ENCODE measurements at places on chromosomes 2 and 18.

DNA sequence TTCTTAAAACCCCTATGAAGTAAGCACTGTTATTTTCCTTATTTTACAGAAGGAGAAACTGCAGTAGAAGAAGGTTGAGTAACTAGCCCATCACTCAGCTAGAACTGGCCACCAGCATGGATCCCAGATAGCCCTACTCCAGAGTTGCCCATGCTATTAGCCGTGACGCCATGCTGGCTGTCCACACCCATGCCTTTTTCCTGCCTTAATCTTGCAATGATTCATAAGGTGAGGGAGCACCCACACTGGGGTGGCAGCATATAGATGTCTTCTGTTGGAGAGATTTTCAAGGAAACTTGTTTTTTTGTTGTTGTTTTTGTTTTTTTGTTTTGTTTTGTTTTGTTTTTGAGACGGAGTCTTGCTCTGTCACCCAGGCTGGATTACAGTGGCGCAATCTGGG lies 204.1 kb upstream of the HAAO start:
- no peak for DNase-seq

DNA sequence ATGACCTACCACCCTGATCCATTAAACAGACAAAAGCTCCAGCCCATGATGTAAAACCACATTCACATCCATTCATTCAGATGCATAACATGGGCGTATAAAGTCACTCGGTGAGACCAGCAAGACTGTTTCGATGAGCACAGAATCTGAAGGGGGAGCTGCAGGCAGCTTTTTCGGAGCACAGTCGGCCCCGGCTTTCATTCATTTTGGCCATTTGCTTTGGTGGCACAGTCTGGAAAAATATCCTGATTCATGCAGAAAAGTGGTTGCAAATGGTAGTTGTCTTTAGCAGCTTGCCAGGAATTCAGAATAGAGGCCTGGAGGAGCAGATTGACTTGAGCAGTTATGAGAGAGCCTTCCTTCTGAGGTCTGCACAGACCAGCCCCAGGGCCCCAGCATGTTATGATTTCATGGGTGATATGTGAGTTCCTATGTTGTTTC lies 11.2 kb downstream of the ARID5A start:
- DNase-seq = no peak

- DNase-seq = no peak
Measured at GRCh38 chr18:73933685-73934084, 213.9 kb downstream of the FBXO15 start.

GRCh38 chr2:33268246-33268831 lies 208.1 kb upstream of the RASGRP3 start:
- no peak for DNase-seq

DNA sequence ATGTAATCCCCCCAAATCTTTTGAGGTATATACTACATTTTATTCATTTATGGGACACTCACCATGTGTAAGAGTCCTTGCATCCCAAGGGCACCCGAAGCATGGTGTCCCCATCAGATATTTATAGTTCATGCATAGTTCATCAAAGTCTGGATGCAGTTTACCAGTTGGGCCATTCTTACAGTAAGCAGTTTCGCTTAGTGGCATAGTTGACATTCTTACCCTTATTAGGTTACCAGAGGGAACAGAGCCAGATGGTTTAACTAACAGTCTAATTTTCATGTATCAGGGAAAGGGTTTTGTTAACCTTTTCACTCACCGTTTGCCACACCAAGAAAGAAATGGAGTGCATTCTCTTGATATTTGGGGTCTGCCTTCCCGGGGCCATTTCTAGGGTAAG lies 7.1 kb downstream of the ZNF407 start:
- DNase-seq = no peak

GRCh38 chr2:218853766-218854165 lies 5.8 kb upstream of the WNT6 start:
- no peak for DNase-seq

DNA sequence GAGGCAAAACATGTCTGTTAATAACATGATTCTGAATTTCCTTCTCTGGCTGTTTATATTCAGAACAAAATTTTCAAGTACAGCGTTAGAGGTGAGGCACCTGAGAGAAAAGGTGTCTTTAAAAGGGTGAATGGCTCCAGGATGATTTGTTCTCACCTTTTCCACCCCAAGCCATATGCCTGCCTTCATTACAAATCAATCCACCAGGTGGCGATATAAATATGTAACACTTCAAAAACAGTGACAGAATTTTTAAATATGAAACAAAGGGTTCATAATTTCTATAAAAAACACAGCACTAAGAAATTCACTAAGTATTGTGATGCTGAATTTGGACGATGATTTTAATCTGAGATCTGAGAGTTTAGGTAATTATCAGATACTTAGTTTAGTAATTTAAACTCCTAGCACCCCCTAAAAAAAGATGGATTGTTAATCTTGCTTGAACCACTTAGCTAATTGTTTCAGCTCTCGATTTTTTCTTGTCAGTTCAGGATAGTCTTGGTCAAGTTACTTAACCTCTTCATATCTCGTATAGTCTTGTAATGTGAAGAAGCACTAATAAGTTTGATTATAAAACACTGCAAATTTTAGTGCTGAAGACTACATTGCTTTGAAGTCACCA lies 528.8 kb downstream of the CPS1 start:
- peak; percentile 4 for DNase-seq

DNA sequence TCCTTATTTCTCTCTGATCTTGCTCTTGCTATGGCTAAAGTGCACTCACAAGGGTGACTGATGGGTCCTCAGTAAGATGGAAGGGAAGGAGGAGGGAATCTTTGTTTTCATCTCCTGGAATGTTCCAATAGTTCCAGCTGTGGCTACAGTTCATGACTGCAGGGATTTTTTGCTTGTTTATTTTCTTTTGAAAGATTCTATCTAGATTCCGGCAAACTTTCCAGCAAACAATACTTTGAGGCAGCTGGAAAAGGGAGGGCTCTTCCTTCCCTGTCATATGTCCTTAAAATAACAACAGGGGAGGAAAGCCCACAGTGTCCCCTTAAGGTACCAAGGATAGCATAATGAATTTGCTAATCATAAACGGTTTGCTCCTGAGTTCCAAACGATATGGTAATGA lies 111.3 kb upstream of the SLC14A2 start:
- no peak for DNase-seq

- no peak for DNase-seq
Measured at GRCh38 chr2:158194229-158194628, 92.6 kb downstream of the UPP2 start.

GRCh38 chr2:127254386-127254981 lies 34.4 kb upstream of the CYP27C1 start:
- no peak for DNase-seq

GRCh38 chr2:75801234-75801982 lies 90.7 kb upstream of the GCFC2 start:
- DNase-seq = no peak

- no peak for DNase-seq
Measured at GRCh38 chr2:196263181-196263747, 91.9 kb upstream of the STK17B start.

DNA sequence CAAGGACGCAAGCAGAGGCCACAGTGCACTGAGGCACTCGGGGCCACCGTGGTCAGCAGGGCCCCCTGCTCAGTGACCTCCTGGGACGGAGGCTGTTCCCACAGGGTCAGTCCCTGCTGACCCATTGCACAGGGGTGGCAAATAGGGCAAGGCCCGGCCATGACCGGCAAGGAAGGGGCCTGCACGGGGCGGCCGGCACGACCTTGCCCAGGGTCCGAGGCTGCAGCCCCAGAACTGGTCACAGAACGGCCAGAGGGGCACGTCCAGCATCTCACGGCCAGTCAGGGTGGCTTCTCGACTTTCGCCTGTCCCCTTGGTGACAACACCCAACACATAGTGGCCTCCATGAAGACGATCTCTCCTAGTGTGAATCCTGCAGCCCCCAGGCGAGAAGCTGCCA lies 27.6 kb upstream of the OTOS start:
- no peak for DNase-seq

- DNase-seq = no peak
Measured at GRCh38 chr2:127619203-127619590, 26.8 kb upstream of the GPR17 start.

GRCh38 chr2:54054271-54054670 lies 61.1 kb upstream of the ACYP2 start:
- no peak for DNase-seq

- no peak for DNase-seq
Measured at GRCh38 chr2:205878999-205879762, 196.9 kb downstream of the NRP2 start.

DNA sequence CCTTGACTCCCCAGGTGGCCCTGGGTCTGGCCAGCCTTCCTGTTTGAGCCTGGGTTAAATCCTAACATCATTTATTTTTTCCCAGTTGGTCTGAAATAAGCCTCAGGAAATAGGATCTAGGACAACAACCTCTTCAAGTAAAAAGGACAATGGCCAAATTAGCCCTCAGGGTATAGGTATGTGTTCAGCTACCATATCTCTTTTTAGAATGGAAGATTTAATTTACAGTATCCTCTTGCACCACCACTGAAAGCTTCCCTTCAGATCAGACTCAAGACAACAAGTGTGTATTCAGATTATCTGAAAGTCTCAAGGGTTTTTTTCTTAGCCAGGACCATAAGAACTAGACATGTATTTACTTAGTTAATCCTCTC lies 61.6 kb upstream of the CXCR4 start:
- no peak for DNase-seq

- no peak for DNase-seq
Measured at GRCh38 chr18:52598921-52599320, 258.9 kb downstream of the DCC start.

DNA sequence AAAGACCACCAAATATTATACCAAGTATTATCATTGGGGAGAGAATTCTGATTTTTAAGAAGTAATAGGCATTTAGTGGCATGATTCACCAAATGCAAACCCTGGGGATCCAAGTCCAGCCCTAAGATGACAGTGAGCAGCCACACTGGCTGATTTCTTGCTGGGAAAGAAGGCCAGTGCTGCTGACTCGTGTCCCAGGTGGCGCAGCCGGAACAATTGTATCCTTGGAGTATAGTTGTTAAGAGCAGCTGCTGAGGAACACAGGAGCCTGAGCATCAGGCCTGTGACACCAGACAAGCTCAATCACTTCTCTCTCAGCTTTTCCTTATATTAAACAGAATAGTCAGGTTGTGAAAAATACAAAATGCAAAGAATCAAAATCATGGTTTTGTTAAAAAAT lies 48.4 kb downstream of the LRP1B start:
- DNase-seq = no peak

GRCh38 chr2:42117923-42118753 lies 51.0 kb upstream of the EML4 start:
- DNase-seq = no peak

DNA sequence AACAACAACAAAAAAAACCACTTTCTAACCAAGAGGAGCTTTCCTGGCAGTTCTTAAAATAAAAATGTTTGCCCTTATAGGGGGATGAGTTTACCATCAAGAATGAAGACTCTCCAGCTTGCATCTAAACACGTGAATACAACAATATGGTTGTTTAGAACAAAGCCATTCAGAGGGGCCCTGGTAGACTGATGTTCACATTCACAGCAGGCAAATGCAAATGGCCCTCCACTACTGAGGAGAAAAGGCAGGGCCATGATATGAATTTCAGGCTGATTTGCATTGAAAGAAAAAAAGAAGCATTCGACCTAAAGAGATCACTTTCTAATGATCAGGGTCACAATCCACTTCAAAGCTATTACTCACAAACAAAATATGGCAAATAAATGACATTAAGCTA lies 65.3 kb upstream of the OTOS start:
- DNase-seq = no peak

DNA sequence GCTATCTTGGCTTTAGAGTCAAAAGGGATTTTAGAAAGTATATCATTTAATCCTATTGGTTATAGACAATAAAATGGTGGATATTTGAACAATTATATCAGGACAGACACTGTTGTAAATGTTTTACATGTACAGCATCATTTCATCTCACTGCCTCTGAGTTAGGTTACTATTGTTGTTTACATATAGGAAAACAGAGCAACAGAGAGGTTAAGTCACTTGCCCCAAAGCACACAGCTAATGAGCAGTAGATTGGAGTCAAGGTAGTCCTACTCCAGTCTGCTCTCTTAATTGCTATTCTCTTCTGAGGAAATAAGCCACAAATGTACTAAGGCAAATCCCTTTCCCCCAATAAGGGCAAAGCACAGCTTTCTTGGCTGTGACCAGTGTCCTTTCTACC lies 142.9 kb downstream of the MTX2 start:
- DNase-seq = no peak

GRCh38 chr2:38535744-38536506 lies 66.8 kb downstream of the HNRNPLL start:
- DNase-seq = peak; percentile 71

- DNase-seq = no peak
Measured at GRCh38 chr2:123073371-123073770, 951.7 kb upstream of the CNTNAP5 start.

DNA sequence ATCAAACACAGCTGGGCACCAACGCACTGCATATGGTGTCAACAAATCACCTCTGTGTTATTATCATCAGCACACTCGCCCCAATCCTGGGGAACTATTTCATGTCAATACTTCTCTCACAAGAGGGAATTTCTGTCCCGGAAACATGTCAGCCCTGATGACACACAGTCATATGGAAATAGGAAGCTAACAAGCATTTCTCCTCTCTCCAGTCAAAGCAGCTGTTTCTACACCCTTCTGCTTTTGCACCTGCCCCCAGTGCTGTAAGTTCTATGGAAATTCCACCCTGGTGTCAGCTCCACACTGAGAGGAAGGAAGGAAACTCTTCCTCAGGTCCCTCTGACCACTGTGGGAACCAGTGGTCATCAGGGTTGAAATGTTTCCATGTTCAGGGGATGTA lies 447.6 kb upstream of the ID2 start:
- DNase-seq = no peak

DNA sequence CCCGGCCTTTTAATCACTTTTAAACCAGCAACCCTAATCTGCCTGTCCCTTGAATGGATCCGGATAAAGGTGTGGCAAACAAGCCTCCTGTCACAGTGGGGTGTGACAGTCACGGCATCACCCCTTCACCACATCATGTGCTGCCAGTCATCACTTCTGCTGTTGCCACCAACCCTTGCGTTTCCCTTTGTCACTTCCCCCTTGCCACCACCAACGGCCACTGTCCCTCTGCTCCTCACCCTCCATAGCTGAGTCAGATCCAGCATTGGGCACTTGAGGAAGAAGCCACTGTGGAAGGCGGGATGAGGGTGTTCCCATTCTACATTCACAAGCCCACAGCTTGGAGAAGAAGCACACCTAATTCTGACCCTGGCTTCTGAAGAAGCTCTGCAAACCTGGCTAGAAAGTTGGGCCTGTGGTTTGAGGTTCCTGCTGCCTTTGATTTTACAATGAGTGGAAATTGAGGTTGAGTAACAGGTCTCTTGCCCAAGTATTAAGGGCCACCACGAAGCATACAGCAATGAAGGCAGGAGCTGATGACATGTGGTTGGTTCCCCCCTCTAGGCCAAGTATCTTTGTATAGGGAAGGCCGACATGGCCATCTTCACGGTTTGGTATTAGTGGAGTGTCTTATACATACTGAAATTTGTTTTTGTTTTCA lies 22.9 kb upstream of the DARS1 start:
- no peak for DNase-seq

DNA sequence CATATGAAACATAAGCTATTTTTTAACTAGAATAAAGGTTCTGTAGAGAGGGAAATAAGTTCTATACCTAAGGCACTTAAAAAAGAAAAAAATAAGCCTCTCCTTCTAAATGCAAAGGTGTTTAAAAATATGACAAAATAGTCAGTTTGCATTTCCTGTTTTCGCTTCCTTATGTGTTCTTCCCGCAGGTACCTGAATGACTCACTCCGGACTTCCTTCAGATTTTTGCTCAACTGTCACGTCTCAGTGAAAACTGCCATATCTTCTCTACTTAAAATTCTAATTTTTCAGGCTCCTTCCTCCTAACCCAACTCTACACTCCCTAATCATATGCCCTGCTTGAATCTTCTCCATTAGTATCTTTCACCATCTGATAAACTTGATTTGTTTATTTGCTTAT lies 1333.1 kb downstream of the LRP1B start:
- DNase-seq = no peak
